CD4-positive, alpha-beta memory T cell (primary cell): ENCODE measurements at places on chromosomes 13 and 19. TPM values are rescaled to one million over a fixed set of nuclear protein-coding genes. Genes with fewer than 3 reads are reported as not detected.

Gene SIGLEC7
- 0.52 TPM for total RNA-seq

Gene ADGRE3
- total RNA-seq, result not detected

Gene UNC13A
- total RNA-seq, result 0.09 TPM

Gene LHB
- total RNA-seq, result not detected

DNA sequence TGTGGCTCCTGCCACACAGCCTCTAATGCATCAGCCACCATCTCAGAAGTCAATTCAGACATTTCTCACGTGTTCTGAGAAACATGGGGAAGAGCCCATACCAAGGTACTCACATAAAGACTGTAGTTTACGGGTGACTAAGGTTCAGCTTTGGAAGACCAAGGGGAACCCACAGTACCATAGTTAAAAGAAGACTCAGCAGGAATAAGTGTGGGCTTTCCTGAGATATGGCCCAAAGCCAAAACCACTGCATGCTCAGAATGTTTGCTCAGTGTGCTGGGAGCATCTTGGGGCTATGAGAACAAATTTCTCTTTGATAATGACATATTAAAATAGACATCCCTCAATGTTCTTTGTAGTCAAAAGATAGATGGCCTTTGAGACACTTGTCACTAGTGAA lies 283.8 kb downstream of the DCT start:
- no peaks in the 10 kb centered on the region for H3K4me1 ChIP-seq
- H3K4me3 ChIP-seq, result no peak overlapping the region
- no peak for DNase-seq
- H3K27ac ChIP-seq, result no peak overlapping the region
- H3K27me3 ChIP-seq, result no peaks in the 10 kb centered on the region

DNA sequence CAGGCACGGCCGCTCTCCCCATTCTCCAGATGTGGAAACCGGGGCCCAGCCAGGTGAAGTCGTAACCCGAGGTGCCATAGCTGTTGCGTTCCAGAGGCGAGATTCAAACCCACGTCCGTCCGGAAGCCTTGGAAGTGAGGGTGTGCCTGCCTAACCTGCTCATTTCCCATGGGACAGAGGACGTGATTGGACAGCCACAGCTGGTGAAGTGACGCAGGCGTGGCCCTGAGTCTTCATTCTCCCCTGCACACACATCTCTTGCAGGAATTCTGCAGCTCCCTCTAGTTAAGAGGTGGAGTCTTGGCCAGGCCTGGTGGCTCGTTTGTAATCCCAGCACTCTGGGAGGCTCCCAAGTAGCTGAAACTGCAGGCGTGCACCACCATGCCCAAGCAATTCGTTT lies 16.8 kb downstream of the MEIS3 start:
- no peaks in the 10 kb centered on the region for H3K36me3 ChIP-seq
- no peak overlapping the region for H3K4me3 ChIP-seq
- no peak for DNase-seq
- no peak overlapping the region for H3K27ac ChIP-seq
- no peaks in the 10 kb centered on the region for H3K4me1 ChIP-seq

GRCh38 chr13:72745260-72745659 lies 17.5 kb downstream of the BORA start:
- no peaks in the 10 kb centered on the region for H3K27me3 ChIP-seq
- H3K27ac ChIP-seq, result no peak overlapping the region
- H3K36me3 ChIP-seq, result peaks cover 21% of the 10 kb centered on the region

- H3K27me3 ChIP-seq, result no peaks in the 10 kb centered on the region
These were observed 5.5 kb downstream of the MKNK2 start for GRCh38 chr19:2045501-2046045.

- H3K27me3 ChIP-seq, result no peaks in the 10 kb centered on the region
- H3K36me3 ChIP-seq, result no peaks in the 10 kb centered on the region
- no peak overlapping the region for H3K4me3 ChIP-seq
- DNase-seq, result no peak
- H3K4me1 ChIP-seq, result no peaks in the 10 kb centered on the region
- H3K27ac ChIP-seq, result no peak overlapping the region
These were observed 215.2 kb downstream of the NBEA start for GRCh38 chr13:35157143-35157755.

DNA sequence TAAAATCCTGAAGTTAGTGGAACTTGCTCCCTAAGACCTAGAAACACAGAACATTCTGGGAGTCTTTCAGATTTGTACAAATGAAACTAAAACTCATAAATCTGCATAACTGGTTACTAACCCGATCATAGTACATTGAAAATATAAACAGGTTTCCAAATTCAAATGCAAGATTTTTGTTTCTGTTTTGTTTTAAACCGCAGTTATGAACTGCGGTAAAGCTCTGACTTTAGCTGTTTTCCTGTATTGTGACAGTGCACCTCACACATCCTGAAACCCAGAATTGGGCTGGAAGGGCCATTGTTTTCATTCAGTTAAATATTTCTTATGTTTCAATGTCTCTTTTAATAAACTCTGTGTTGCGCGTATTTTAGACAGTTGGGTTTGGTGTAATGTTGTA lies 204.7 kb downstream of the SHISA2 start:
- peak overlapping the region; percentile 28 for H3K27ac ChIP-seq
- H3K4me3 ChIP-seq, result peak overlapping the region; percentile 32
- peaks cover 26% of the 10 kb centered on the region for H3K4me1 ChIP-seq
- H3K36me3 ChIP-seq, result no peaks in the 10 kb centered on the region
- peak; percentile 55 for DNase-seq
- no peaks in the 10 kb centered on the region for H3K27me3 ChIP-seq

DNA sequence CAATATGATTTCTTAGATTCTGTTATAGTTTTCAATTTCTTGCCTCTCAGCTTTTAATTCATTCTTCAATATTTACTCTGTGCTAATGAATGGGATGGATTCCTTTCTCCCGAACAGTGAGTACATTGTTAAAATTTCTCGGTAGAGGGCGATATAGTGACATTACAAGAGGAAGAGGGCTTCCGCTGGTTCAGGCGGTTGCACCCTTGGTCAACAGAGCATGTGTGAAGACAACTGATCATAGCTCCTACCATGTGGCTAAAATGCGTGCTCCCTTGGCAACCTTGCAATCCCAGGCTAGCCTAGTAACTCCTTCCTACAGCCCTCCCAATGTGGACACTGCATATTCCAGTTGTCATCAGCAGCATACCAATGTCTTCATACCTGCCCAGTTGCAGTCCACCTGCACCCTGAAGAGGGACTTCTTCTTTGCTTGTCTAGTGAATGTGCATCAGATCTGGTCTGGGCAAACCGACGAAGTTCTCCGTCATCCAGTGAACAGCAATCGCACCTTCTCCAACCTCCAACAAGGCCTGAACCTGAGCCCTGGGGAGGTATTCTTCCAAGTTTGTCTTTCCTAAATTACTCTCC lies 653.0 kb upstream of the GPC6 start:
- no peaks in the 10 kb centered on the region for H3K36me3 ChIP-seq
- DNase-seq, result no peak
- H3K4me1 ChIP-seq, result no peaks in the 10 kb centered on the region

GRCh38 chr13:55887561-55887960 lies 1253.2 kb upstream of the PRR20A start:
- H3K4me1 ChIP-seq, result no peaks in the 10 kb centered on the region
- H3K27me3 ChIP-seq, result no peaks in the 10 kb centered on the region
- no peak for DNase-seq
- H3K27ac ChIP-seq, result no peak overlapping the region
- H3K36me3 ChIP-seq, result no peaks in the 10 kb centered on the region
- no peak overlapping the region for H3K4me3 ChIP-seq

DNA sequence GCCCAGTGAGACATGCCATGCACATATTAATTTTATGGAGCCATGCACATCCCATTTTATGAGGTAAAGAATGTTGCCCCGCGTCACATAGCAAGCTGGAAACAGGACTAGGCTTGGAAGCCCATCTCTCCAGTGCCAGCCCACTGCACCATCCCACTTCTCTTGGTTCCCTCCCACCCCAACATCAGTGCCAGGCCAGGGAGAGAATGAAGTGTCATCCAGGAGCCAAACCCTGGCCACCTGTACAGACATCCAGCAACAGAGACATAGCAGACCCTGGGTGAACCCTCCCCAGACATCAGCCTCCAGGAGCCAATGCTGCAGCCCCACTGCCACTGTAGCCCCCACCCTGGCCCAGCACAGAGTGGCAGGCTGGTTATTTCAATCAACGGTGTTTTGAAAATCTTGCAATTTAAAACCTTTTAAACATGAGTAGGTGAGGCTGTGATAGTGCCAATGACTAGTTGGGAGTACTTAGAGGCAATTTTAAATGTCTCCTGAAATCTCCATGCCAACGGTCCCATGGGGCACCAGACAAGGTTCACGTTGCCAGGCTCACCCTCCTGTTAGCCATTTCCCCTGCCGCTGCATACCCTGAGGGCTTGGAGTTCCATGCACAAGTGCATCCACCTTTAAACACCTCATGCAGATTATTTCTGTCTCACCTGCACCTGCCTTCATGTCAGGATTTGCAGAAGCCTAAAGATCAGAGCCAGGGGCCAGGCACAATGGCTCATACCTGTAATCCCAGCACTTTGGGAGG lies 34.7 kb downstream of the VSTM2B start:
- H3K27me3 ChIP-seq, result no peaks in the 10 kb centered on the region
- no peak overlapping the region for H3K4me3 ChIP-seq
- H3K4me1 ChIP-seq, result no peaks in the 10 kb centered on the region
- DNase-seq, result no peak
